Stimulated activated CD4-positive, alpha-beta T cell treated with anti-CD3 and anti-CD28 coated beads, Interleukin-2, amount 100 ng/mL, for 24 hours (primary cell): ENCODE measurements at places on chromosomes 4 and X.
A peak's percentile ranks its signal among the peaks of the same experiment; 100 is the strongest.

GRCh38 chr4:120699354-120699753, 223.2 kb downstream of the PRDM5 start:
- DNase-seq = no peak

GRCh38 chrX:1534301-1535168, 2.5 kb downstream of the P2RY8 start:
- peak; percentile 48 for DNase-seq

DNA sequence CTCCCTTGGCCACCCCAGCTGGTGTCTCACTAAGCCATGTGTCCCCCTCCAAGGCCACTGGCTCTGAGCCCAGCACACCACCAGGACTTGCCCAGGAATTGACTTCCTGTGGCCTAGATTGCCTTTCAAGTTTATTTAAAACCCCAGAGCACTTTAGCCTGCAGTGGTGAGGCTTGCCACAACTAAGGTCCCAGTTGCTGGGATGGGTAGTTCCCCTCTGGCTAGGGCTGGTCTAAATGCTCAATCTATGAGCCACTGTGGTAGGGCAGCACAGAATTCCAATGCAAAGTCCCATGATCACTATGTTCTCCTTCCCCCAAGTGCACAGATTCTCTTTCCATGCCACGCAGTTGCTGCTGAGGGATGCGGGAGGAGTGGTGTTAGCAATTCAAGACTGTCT, 61.1 kb upstream of the HCCS start:
- DNase-seq = no peak

- no peak for DNase-seq
Observed at GRCh38 chrX:150856101-150856500, 42.4 kb downstream of the CD99L2 start.

DNA sequence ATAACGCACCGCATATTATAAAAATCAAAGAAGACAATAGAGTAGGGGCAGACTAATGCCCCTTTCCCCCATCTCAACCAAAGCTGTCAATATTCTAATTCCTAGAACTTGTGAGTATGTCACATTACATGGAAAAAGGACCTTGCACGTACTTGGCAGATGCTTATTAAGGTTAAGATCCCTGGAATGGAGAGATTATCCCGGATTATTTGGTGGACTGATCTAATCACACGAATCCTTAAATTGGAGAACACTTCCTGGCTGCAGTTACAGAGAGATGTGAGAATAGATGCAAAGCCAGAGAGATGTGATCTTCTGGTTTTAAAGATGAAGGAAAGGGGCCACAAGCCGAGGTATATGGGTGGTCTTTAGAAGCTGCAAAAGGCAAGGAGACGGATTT, 548.7 kb downstream of the SPRY1 start:
- no peak for DNase-seq

- no peak for DNase-seq
Observed at GRCh38 chr4:135934026-135934425, 1598.3 kb downstream of the PCDH18 start.

- no peak for DNase-seq
Observed at GRCh38 chr4:8071766-8072165, 86.8 kb downstream of the ABLIM2 start.

DNA sequence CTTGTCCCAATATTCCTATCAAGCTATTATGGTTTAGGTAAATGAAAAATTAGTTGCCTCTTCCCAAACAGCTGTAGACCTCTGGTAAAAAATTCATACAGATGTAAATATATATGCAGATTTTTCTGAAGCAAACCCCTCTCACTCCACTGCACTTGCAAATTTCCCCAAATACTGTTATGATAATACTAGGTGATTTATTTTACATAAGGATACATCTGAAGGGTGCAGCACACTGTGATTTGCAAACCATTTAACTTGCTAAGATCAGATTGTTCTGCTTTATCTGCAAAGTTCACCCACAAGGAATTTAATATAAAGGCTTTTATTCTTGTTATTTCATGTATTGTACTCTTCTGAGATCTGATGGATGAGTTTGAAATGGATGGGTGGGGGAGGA, 177.0 kb downstream of the GPAT3 start:
- no peak for DNase-seq

- DNase-seq = no peak
Observed at GRCh38 chr4:93416344-93417128, 412.0 kb upstream of the ATOH1 start.

DNA sequence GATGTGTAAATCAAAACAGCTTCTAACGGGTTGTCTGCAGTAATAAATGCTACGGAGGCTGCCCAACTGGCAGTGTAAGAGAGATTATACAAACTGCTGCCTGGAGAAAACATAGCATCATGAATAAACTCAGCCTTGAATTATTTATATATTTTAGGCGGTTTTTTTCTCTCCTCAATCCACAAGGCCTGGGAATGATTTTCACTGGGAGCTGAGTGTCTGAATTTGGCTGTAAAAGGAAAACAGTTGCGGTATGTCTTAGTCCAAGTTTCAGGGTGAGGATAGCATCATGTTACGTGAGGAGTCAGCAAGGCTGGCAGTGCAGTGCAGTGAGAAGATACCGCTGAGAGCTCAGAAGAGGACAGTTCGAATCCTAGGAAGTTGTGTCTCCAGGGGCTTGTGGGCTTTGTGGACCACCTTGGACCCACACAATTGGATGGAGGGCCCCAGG, 291.5 kb upstream of the BOD1L1 start:
- no peak for DNase-seq

GRCh38 chr4:5963611-5964010, 54.6 kb downstream of the C4orf50 start:
- no peak for DNase-seq

GRCh38 chr4:139015948-139016471, 429 bp downstream of the NOCT start:
- peak; percentile 59 for DNase-seq

DNA sequence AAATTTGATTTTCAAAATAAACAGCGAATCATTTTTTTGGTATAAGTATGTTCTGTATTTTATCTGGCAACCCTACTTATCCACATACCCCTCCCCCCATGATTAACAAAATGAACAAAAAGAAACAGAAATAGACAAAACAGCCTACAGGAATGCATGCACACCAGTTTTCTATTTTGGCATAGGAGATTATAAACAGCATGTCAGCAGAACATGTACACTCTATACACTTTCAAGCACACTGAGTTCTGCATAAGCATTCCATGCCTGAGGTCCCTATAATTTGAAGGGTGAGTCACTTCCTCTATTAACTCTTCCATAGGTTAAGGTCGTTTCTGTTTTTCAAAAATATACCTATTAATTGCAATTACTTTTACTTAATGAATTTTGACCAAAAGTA, 28.0 kb upstream of the ZNF280C start:
- DNase-seq = no peak

DNA sequence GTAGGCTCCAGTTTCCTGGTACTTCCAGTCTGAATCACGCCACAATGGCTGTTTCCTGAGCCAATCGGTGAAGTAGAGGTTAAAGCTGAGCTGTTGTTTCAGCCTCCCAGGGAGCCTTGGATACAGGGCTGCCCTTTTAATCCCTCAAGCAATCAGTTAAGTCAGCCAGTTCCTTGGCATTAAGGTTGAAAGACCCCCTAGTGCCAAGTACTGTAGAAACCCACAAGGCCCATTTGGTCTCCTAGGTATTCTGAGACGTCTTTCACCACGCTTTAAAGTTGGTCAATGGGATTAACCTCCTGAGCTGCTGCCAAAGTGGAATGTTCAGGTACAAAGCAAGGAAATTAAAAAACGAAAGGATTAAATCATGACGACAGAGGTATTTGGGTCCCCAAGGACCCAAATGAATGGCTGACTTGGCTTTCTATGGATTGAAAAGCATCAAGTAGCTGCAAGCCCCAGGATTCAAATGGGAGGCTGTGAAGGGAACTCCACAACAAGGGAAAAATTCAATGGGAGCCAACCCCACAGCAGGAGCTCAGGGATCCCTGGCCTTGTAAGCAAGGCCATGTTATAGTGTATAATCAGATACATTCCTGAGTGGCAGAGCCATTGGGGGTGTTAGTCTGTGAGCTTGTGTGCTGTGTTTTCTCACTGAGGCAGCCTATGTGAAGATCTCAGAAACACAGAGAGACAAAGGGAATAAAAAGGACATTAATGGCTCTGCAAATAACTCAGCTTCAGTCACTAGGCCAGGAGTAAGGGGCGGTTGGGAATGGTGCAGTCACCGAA, 86.0 kb downstream of the ATG4A start:
- DNase-seq = no peak

DNA sequence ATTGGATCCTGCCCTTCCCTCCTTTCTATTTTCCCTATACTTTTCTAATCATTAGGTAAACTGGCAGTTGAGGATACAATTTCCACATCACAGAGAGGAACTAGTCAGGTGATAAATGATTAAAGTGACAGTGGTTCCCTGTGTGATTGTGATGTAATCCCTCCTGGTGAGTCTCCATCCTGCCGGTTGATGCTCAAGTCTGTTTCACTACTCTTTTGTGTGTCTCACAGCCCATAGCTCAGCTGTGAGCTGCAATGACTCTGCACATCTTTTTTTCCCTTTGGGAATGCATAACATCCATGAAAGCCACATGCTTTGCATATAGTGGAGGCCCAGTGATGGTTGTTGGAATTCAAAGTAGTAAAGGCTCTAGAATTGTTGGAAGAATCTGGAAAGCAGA, 60.4 kb downstream of the CCNI start:
- DNase-seq = no peak

DNA sequence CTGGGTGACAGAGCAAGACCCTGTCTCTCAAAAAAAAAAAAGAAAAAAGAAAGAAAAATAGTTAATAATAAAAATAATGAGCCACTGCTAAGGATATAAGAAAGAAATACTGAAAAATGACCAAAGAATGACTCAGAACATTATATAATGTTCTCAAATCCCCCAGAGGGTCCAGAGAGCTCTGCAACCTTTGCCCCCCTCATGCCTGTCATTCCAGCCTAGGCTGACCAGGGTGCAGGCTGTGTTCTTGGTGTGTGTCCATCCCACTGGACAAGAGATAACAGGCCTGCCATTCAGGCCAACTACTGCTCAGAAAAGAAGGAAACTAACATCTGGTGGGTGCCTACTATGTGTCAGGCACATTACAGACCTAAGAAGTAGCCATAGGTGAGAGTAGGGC, 72.7 kb upstream of the EDNRA start:
- no peak for DNase-seq

GRCh38 chrX:35017284-35017683, 74.7 kb downstream of the FAM47B start:
- DNase-seq = no peak

DNA sequence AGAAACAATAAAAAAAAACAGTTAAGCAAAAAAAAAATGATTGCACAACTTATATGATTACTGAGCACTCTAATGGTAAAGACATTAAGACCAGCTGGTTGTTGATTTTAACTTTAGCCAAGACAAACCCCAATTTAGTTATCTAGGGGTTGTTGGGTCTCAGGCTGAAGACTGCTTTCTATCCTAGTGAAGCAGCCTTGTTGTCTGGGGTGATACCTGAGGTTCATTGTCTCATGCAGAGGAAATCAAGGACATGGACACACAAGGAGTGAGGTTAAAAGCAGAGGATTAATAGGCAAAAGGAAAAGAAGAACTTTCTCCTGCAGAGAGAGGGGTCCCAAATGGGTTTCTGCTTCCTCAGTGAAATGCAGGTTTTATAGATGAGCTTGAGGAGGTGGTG, 40.0 kb upstream of the CYP2U1 start:
- DNase-seq = no peak

DNA sequence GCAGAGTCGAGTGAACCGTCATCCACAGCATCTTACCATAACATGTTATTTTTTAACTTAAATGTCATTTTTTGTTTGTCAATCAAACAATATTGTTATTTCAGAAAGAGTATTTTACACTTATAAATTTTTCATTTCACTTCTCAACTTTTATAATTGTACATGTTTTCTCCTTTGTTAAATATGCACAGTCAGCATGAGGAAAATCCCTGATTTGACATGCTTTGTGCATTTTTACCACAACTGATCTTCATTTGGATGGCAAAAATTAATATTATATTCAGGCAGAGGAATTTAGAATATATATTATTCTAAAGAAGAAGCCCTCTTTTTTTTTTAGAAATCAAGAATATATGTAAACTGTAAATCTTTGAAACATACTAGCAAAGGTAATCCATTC, 958.0 kb upstream of the PCDH7 start:
- DNase-seq = no peak

GRCh38 chrX:19956923-19957322, 33.9 kb downstream of the BCLAF3 start:
- no peak for DNase-seq

DNA sequence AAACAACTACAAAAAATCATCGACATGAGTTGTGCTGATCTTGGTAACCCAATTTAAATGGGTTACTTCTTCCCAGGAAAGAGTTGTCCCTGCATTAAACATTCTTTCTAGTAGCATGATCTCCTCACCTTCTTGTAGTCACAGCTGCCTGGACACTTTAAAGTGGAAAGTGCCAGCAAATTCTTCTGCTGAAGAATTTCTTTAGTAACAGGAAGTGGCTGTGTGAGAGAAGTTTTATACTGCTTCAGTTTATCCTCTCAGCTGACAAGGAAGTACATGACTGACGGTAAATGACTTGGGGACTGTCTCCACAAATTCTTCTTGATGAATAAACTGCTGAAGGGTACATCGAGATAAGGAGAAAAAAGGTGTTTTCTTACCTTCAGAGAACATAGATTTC, 18.2 kb upstream of the TNIP3 start:
- DNase-seq = no peak
